Fibroblast of the aortic adventitia (primary cell): ENCODE measurements at places on chromosomes 5 and 9. TPM values are rescaled to one million over a fixed set of nuclear protein-coding genes. Genes with fewer than 3 reads are reported as not detected.

Gene IL31RA
- 0.72 and 0.74 TPM in 2 replicates for total RNA-seq

Gene KIF4B
- total RNA-seq, result not detected in 2 replicates

Gene SIT1
- 0.18 and 1.6 TPM in 2 replicates for total RNA-seq

Gene FREM1
- 0.45 and 0.49 TPM in 2 replicates for total RNA-seq

Gene FGFR4
- total RNA-seq, result 0.74 TPM in 1 of 2 replicates, not detected in the other

DNA sequence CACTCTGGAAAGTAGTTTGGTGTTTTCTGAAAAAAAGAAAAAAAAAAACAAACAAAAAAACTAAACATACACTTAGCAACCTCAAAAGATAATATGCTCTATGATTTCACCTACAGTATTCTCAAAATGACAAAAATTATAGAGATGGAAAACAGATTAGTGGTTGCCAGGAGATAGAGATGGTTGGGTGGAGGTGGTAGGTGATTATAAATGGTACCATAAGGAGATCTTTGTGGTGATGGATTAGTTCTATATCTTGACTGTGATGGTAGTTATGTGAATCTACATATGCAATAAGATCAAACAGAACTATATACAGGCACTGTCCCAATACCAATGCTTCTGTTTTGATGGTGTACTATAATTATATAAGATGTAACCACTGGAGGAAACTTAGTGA, 32.0 kb downstream of the PTBP3 start:
- no peak for DNase-seq

DNA sequence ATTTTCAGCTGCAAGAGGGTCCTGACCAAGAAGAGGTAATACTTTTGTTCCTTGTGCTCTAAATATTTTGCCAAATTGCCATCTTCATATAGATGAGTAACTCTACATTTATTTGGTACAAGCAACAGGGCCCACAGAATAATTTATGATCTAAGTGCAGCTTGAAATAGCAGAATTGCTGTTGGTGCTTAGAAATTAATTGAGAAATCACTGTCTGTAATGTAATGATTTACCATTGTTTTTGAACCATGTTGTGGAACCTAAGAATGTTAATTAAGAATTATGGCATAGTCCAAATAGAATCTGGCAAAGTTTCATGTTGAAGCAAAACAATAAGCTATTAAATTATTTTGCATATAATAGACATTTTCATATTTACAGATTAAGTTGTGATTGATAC, 44.8 kb upstream of the NUDT12 start:
- no peak for DNase-seq

GRCh38 chr5:176162198-176162597, 76.0 kb upstream of the SIMC1 start:
- DNase-seq, result peak; percentile 58

DNA sequence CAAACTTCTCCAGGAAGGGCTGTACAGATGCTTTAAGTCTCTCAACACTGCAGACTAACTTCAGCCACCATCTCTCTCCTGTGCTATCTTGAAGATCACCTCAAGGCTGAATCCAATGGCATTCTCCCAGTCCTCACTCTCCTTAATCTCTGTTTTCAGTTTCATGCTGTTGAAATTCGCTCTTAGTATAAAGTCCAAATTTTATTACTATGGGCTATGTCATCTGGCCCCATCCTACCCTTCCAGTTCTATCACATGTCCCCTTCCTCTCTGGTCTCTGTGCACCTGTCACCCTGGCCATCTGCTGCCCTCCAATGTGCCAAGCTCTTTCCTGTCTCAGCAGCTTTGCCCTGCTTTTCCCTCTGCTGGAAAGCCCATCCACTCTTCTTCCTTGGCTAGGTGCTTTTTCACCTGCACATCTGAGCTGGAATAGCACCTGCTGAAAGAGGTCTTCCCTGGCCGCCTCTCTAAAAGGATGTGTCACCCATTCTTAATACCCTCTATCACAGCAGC, 284.7 kb upstream of the MAP3K1 start:
- no peak for DNase-seq

DNA sequence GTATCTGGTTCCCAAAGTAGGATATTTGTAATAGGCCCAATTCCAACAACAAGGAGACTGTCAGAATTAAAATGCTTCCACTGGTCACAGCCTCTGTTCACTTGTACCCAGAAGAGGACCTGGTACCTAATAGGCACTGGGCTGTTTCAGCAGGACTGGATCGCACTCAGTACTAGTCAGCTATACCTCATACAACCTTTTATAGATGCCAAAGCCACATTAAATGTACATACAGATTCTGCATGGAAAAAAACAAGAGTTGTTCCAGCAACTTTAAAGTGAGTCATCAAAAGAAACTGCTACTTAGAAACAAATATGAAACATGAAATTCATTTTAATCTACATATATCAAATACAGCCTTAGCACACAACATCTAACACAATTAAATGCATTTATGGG, 87.5 kb downstream of the GPR21 start:
- DNase-seq, result no peak

DNA sequence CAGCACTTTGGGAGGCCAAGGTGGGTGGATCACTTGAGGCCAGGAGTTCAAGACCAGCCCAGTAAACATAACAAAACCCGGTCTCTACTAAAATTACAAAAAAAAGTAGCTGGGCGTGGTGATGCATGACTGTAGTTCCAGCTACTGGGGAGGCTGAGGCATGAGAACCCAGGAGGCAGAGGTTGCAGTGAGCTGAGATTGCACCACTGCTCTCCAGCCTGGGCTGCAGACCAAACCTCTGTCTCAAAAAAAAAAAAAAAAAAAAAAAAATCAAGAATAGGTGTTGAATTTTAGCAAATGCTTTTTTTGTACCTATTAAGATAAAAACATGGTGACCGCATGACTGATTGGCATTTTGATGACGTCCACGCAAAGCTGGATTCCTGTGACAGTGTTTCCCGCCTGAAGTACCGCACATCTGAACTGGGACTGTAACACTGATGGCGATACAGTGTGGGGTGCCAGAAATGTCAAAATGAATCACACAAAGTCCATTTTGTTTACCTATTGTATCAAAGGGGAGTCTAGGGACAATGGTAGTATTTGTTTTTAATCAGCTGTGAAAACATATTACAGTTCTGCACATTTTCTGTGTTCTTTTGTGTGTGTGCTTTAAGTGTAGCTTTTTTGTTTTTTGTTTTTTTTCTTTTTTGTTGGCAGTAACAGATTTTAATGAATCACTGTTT, 23.2 kb upstream of the TBC1D9B start:
- no peak for DNase-seq
